ENCODE measurements at places on chromosomes 6 and 20. TPM values are rescaled to one million over a fixed set of nuclear protein-coding genes. Genes with fewer than 3 reads are reported as not detected.

GRCh38 chr6:147204060-147204785 lies at the start of gene STXBP5:
Gene STXBP5, plus strand, starts transcription at chr6:147204417. Its CDS starts 116 bp downstream, at chr6:147204533.
- peak; percentile 27 for DNase-seq

DNA sequence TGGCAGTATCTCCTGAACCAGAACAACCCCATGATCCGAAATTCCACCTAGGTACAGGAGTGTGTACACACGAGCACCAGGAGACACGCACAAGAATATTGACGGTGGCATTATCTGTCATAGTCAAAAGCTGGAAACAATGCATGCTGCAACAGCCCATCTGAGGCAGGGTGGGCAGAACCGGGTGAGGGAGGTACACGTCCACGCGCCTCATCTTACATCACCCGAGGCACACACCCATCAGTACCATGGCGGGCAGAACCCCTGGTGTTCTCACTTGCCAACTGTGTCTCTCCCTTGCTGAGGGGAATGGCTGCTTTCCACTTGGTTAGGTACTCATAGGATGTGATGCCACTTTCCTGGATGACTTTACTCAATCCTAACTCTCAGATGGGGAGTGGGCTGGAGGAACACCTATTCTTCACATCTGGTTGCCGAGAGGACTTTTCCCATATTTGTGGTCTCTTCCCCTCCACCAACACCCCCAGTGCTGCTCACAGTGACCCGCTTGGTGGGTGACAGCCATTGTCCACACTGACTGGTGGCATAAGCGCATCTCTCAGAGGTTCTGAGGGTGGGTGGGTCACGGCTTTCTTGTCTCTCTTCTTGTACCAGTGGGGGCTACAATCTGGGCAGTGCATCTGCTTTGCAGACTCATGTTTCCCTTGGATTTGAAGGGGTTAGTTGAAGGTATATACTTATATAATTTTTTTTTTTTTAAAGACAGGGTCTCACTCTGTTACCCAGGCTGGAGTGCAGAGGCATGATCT lies 13.5 kb downstream of the PPP1R3G start:
- DNase-seq: no peak

- DNase-seq: no peak
Measured at GRCh38 chr20:52621401-52621800, 350.8 kb upstream of the TSHZ2 start.

GRCh38 chr6:20379231-20379630 lies 22.4 kb upstream of the E2F3 start:
- no peak for DNase-seq

DNA sequence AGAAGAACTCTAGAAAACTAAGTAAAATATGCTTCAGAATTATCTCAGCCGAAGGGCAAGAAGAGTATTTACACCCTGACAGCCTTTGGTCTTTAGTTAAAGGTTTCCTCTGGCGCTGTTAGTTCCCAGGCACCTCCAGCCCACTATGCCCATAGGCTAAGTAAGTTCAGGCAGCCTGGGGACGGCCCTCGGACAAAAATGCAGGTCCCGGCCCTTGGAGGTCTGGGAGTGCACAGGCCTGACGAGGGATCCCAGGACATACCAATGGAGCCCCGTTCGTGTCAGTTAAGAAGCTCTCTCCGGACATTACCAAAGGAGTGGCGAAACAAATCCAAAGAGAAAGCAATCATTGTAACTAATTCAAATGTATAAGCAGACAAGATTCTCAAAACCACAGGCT lies 311.8 kb downstream of the CD83 start:
- DNase-seq: no peak

- no peak for DNase-seq
Measured at GRCh38 chr6:6712449-6713403, 124.2 kb downstream of the LY86 start.

GRCh38 chr20:50120935-50121693 lies 8.2 kb upstream of the UBE2V1 start:
- DNase-seq: peak; percentile 20

DNA sequence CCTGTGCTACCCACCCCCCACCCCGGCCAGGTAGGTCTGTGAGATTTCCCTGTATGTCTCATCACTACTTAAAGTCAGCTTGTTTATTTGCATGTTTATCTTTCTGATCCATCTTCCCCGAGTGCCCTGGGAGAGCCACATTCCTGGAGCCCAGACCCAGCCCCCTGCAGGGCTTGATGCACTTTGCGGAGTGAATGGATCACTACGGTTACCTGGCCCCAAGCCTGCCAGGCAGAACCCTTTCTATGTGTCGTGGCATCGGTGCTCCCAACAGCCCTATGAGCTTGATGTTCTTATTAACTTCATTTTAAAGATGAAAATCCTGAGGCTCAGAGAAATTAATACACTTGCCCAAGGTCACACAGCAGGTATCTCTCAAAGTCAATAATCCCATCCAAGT lies 13.6 kb upstream of the SLCO4A1 start:
- no peak for DNase-seq

GRCh38 chr6:75484535-75484934 lies 9.1 kb downstream of the FILIP1 start:
- no peak for DNase-seq

DNA sequence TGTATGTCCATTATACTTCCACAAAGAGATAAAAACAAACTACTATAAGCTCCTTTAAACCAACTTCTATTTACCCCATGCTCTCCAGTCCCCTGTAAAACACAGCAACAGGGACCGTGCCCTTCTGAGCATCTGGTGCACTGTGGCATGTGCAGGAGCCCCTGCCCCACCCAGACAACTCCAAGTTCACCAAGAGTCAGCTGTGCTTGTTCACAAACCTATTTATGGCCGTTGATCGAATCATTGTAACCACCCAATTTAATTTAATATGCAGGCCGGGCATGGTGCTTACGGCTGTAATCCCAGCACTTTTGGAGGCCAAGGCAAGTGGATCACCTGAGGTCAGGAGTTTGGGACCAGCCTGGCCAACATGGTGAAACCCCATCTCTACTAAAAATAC lies 13.7 kb upstream of the BLCAP start:
- DNase-seq: no peak

DNA sequence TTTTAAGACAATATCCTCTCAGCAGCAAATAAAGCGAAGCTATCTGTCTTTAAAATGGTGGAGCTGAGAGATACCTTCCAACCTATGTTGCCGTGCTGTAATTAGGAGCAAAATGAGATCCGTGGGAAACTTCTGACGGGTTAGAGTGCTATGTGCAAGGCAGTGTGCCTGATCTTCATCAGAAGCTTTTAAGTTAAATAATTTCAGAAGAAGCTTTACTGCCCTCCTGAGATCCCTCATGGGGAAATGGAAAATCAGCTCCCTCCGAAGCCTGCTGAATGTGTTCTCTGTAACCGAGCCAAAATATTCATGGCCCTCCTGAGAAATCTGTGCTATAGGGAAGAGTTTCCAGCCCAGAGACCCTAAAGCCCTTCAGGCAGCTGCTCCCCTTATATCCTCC lies 43.7 kb upstream of the TBC1D7 start:
- DNase-seq: peak; percentile 20

- DNase-seq: no peak
Measured at GRCh38 chr6:138609801-138610430, 110.6 kb upstream of the NHSL1 start.

GRCh38 chr20:24497851-24498250 lies 28.4 kb downstream of the SYNDIG1 start:
- DNase-seq: peak; percentile 45

GRCh38 chr6:136201732-136202131 lies 48.4 kb downstream of the MTFR2 start:
- DNase-seq: peak; percentile 28

DNA sequence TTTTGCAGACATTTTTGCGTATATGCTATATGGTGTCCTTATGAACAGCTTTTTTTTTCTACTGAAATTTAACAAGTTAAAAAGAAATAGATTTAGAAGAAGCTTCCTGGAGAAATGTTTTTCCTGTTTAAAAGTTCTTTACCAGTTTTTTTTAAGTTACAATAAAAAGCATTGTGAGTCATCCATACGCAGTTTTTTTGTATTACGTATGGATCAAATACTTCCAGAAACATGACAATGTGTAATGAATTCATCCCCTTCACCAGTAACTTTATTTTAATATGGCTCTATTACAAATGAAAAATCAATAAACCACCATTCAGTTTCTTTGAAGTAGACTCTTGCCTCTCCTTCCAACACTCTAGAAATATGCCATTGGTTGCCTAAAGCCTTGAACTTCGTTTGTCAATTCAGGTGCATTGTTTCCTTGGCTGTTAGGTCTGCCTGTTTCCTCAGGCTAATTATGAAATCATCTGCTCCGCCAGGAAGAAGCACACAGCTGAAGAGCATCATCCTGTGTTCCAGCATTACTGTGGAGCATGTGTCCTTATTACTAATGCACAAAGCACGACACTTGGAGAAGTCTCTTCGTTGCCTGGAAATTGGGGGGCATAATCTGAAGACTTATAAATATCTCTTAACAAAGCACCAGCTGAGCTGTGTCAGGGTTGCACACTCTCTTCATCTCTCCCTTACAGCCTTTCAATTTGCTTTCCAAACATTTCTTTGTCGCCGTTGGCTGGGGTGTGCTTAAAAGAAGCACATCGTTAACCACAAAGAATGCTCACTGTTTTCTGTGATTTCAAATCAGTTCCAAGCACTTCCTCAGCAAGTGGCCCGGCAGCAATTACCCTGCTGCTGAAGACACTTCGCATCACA lies 9.6 kb downstream of the MOXD1 start:
- peak; percentile 79 for DNase-seq

DNA sequence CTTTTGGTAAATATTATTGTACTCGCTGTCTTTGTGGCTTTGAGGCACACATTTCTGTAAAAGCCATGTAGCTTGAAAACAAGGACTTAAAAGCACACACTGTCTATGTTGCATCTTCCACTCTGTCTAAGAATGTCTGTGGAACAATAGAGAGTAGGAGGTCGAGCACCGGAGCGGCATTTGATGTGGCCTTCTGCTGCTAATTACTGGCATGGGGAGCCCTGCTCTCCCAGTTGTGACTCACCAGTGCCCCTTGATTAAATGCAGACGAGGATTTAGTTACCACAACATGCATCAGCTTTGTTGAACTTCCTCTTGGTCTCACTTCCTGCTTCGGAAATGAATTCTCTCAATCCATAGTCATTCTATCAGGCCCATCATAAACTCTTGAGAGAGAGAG lies 680.7 kb upstream of the SLC35B3 start:
- no peak for DNase-seq

GRCh38 chr20:33835615-33836172 lies 24.5 kb downstream of the CHMP4B start:
- DNase-seq: no peak

DNA sequence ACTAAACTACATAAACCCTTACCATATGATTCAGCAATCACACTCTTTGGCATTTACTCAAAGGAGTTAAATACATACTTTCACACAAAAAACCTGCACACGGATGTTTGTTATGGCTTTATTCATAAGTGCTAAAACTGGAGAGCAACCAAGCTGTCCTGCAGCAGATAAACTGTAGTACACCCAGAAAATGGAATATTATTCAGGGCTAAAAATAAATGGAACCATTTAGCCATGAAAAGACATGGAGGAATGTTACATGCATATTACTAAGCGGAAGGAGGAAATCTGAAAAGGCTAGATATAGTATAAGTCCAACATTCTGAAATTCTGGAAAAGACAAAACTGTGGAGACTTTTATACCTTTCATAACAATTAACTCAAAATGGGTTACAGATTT lies 73.6 kb upstream of the PHACTR3 start:
- no peak for DNase-seq

DNA sequence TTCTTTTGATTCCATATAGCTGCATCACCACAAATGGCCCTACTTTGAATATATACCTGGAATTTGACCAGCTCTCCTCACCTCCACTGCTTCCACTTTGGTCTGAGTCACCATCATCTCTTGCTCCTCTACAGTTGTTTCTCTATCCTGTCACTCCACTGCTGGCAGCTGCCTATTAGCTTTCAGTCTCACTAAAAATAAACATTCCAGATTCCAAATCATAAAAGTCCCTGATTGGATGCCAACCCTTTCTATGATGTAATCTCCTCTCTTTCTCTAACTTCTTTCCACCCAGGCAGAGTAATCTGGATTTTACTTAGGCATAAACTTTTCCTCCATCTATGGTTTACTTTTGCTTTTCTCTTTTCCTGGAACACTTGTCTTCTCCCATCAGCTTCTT lies 49.1 kb downstream of the RFPL4B start:
- no peak for DNase-seq

GRCh38 chr6:157635388-157636244 lies 187.4 kb upstream of the SNX9 start:
- DNase-seq: no peak

GRCh38 chr20:10443936-10444335 lies 8.8 kb downstream of the SLX4IP start:
- DNase-seq: no peak

DNA sequence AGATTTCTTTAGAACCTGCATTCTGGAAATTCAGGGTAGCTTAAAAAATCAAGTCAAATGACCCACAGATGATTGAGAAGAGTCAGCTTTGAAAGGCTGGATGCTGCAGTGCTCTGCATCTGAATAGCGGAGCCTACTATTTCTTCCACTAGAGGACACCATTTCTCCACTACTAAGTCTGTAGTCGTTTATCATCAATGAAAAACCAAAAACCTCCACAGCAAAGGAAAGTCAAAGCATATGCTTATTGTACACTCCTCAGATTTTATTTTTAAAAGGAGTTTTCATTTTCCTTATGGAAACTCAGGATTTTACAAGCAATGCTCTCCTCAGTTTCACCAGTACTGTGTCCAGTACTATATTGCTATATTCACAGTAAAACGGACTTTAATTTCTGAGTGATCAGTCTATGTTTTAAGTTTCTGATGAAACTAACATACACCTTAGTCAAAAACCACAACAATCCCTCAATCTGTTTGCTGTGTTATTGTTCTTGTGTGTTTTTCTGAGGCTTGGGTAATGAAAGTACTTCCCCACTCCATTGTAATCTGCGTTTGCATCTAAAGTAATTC lies 50.5 kb upstream of the ENPP5 start:
- DNase-seq: peak; percentile 85

GRCh38 chr6:130324657-130325056 lies 41.2 kb upstream of the TMEM200A start:
- no peak for DNase-seq

DNA sequence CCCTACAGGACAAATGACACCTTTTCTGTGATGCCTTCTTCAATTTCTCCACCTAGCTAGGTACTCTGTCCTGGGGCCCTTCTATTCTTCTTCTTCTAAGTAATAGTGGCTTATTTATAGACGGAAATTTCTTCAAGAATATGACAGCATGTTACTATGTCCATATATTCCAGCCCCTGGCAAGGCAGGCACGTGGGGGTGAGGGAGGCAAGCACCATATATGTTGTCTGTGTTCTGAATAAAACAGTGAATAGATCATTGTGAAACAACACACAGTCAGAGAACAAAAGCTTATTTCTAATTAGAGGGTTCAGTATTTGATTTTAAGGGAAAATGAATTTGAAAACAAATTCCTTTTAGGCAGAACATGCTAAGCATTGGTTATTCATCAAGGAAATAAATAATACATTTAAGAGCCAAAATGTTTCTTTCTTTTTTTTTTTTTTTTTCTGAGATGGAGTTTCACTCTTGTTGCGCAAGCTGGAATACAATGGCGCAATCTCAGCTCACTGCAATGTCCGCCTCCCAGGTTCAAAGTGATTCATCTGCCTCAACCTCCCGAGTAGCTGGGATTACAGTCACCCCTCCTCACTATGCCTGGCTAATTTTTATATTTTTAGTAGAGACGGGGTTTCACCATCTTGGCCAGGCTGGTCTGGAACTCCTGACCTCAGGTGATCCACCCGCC lies 6.2 kb downstream of the HEBP2 start:
- DNase-seq: no peak

Gene ABHD16B
- not detected for polyA plus RNA-seq

Gene COX4I2
- 6.3 TPM for polyA plus RNA-seq

Gene COL11A2
- 1.2 TPM for polyA plus RNA-seq

Gene ADGB
- polyA plus RNA-seq: not detected

Measured in brain (organoid and tissue), 16 donors.